Stimulated activated CD4-positive, alpha-beta T cell treated with anti-CD3 and anti-CD28 coated beads, Interleukin-15, amount 100 ng/mL, for 1 hour (primary cell): ENCODE measurements at places on chromosomes 11 and 22.

GRCh38 chr11:12087075-12088004 is 23.1 kb upstream of the MICAL2 start:
- DNase-seq: no peak

GRCh38 chr22:39900306-39901227 is at the start of gene GRAP2:
Gene GRAP2 (plus strand): TSS chr22:39901084. CDS start chr22:39947107, 46,023 bp downstream.
- DNase-seq: no peak

- no peak for DNase-seq
These were observed 10.3 kb downstream of the IGLL5 start for GRCh38 chr22:22897947-22898346.

DNA sequence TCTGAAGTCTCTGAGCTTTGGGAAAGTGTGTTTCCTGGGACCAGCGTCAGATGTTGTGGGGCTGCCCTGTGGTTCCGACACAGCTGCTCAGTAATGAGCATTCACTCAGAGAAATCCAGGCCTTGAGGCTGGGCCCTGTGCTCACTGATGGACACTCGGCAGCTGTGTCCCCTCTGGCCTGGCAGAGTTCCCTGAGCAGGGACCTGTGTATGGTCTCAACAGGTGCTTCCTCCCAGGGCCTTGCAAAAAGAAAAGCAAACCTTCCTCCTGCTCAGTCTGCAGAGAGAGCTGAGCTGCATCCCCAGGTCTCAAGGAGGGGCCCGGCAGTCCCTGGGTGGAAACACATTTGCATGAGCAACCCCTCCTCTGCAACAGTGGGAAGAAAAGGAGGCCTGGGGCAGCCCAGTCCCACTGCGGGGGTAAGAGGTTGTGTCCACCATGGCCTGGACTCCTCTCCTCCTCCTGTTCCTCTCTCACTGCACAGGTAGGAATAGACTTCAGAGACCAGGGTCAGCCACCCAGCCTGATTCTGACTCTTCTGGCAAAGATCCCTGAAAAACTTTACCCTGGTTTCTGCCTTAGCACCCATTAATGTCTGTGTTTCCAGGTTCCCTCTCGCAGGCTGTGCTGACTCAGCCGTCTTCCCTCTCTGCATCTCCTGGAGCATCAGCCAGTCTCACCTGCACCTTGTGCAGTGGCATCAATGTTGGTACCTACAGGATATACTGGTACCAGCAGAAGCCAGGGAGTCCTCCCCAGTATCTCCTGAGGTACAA is 131.2 kb downstream of the VPREB1 start:
- DNase-seq: no peak

- no peak for DNase-seq
These were observed 444.5 kb downstream of the NELL1 start for GRCh38 chr11:21113876-21114275.

GRCh38 chr11:27812341-27812740 is 112.1 kb upstream of the BDNF start:
- DNase-seq: no peak

DNA sequence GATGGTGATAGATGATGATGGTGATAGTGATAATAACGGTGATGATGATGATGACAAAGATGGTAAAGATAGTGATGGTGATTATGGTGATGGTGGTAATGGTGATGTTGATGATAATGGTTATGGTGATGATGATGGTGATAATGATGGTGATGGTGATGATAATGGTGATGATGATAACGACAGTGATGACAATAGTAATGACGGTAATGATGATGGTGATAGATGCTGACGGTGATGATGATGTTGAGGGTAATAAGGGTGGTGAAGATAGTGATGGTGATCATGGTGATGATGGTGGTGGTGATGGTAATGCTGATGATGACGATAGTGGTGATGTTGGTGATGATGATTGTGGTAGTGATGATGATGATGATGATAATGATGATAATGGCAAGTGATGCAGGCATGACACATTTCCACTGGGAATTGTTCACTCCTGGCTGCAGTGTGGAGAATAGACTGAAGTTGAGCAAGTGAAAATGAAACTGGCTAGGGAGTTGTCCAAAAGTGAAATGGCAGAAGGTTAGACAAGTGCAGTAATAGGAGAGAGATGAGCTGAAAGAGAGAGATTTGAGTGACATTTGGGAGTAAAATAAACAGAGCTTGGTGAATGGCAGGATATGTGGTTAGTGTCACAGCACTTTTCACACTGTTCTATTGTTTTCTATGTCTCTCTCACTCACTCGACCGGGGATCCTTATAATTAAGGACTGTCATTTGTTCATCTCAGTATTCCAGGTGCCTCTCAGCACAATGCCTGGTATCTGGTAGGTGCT is 992.5 kb downstream of the OPCML start:
- no peak for DNase-seq

DNA sequence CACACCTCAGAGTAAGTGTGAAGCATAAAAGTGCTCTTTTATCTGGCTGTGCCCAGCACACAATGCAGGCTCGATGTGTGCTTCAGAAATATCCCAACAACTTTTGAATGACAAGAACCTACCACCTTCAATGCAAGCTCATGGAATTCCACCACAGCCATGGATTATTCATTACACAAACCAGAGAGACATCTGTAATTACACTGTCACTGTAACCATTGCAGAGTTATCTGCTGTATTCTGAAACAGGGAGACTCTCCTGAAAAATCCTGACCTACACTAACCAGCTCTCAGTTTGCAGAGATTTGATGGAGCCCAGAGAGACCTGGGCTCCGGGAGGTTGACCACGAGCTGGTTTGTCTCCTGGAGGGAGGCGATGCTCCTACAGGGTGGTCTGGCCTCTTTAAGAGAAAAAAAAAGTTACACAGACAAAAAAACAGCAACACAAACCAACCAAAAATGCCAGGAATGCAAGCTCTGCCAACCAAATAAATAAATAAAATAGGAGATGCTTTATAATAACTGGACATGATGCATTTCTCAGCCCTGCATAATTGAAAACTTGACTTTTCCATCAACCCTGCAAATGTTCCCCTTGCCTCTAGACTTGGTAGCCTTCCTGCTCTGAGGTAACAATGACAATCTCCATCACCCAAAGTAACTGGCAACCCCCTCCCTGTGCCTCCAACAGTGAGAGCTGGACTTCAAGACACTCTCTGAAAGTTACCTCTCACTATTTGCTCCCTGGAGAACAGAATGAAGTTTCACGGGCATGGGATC is 69.7 kb downstream of the ETS1 start:
- no peak for DNase-seq

- DNase-seq: no peak
These were observed 38.1 kb downstream of the PARVA start for GRCh38 chr11:12415342-12415966.

- DNase-seq: no peak
These were observed 12.3 kb upstream of the CD5 start for GRCh38 chr11:61089806-61090491.

- no peak for DNase-seq
These were observed 61.9 kb downstream of the CTSC start for GRCh38 chr11:88275636-88276035.

- no peak for DNase-seq
These were observed 29.0 kb downstream of the ANKRD42 start for GRCh38 chr11:83222499-83222898.

DNA sequence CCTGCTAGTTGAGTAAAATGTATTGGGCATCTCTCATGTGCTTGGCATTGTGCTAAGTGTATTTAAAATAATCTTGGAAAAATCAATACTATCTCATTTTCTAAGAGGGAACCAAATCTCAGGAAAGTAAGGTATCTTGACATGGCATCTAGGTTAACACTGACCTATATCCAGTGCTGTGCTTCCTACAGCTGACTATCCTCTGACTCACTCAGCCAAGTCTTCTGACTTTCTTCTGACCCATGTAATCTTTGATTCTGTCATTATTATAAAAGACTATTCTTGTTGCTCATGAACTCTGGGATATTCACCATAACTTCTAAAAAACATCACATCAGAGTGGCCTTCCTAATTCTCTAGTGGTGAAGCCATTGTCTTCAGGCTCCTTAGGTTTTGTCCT is 304.1 kb upstream of the TENM4 start:
- no peak for DNase-seq

DNA sequence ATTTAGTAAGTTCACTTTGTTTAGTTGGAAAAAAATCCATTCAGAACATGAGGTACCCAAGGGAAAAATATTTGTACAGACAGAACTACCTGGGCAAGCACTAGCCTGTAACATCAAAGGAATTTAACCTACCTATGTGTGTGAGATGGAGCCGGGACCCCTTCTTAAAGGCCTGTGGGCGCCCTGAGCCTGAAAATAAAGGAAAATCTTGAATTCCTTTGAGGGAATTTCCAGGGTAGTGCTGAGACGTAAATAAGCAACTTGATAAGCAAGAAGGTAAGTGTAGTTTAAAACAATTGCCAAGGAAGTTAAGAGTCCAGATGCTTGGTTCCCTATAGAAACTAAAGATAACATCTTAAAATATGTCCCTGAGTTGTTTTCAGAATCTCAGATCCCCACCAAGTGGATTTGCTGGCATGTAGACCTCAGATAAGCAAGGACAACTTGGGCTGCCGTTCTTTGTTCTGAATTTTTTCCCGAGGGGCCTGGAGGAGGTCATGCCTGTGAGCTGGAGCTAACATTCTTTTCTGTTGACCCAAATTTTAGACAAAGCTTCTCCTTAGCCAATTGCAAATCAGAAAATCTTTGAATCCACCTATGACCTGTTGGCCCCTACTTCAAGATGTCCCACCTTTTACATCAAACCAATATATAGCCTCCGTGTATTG is 31.0 kb downstream of the MED17 start:
- no peak for DNase-seq

DNA sequence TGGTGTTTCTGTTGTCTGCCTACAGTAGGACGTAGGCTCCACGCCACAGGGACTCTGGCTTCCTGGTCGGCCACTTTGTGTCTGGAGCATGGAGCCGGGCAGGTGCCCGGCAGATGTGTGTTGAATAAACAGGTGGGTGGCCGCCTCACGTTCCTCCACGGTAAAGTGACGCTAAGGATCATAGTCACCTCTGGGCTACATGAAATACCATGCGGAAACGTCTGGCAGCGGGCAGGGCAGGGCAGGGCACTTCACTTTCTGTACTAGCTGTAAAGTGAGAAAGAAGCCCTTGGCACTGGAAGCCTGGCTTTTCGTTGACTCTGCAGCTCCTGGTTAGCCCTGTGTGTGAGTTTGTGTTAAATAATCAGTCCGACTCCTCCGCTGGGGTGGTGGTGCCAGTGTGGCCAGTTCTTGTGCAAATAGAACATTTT is 52.4 kb downstream of the MCM5 start:
- DNase-seq: no peak

- no peak for DNase-seq
These were observed 62.8 kb downstream of the BCR start for GRCh38 chr22:23243006-23243573.

DNA sequence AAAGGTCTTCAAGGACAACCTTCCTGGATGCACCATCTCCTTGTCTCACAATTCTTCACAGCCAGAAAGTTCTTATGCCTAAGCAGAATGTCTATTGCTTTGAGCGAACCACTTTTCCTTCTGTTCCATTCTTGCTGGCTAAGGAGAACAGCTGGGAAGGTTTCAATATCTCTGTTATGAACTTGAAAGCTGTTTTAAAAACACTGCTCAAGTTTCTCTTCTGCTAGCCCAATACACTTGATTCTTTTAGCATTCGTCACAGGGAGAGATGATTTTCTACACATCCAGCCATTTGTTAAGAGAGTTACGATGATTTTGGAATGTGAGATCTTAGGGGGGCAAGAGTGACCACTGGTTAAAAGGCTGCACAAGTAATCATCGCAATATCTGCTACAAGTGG is 249.3 kb downstream of the KIRREL3 start:
- no peak for DNase-seq

GRCh38 chr11:70888061-70888460 is 364.3 kb downstream of the SHANK2 start:
- no peak for DNase-seq

GRCh38 chr22:20150381-20151275 is at the start of gene CCDC188:
Gene CCDC188 (minus strand): TSS chr22:20151055. CDS start chr22:20150986, 69 bp downstream.
- DNase-seq: no peak
